ENCODE measurements at places on chromosomes 7 and 10.
A peak's percentile ranks its signal among the peaks of the same experiment; 100 is the strongest.

DNA sequence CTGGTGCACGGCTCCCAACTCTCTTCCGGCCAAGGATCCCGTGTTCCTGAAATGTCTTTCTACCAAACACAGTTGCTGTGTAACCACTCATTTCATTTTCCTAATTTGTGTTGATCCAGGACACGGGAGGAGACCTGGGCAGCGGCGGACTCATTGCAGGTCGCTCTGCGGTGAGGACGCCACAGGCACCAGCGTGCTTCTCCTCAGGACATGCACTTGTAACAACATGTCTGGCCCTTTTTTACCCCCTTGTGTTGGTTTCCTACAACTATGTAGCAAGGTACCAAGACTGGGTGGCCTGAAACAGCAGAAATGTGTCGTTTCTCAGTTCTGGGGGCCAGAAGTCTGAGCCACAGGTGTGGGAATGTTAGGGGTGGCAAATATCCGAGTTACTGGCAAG lies 18.2 kb downstream of the CALML5 start:
- DNase-seq = no peak

GRCh38 chr10:59917922-59918321 lies 11.6 kb upstream of the CCDC6 start:
- no peak for DNase-seq

DNA sequence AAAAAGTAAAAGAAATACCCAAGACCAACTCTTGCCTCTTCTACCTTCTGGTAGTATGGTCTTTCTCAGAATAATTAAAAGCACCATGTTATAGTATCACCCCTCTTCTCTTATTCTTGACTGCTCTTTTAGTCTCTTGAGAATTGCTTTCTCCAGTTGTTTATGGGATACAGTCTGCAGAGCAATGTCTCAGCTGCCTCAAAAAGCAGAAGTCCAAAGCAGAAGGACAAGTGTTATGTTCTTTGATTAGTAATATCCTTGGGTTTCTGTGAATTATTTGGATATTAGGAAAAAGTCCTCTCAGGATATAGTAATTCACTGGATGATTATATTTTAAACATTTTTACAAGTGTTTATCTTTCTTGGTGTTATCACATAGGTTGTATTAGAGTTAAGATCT lies 7.4 kb downstream of the TAS2R41 start:
- DNase-seq = no peak

GRCh38 chr7:17159500-17160037 lies 138.9 kb upstream of the AHR start:
- no peak for DNase-seq

DNA sequence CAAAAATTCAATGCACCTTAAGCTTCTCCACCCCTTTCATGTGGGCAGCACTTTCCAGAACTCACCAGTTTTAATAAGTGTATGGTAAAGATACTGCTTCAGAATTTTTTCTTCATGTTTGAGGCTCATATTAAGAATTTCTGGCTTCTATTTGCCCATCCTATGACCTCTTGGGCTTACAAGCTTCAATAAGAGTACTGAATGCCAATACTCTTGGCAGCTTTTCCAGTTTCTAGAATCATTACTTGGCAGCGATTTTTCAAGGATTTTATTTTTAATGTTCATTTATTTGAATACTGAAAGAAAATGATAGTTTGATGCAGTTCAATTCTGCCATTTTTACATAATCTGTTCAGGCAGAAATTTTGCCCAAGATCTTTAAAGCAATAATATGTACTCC lies 242.1 kb upstream of the KCND2 start:
- no peak for DNase-seq

GRCh38 chr7:138885383-138886147 lies 87.6 kb upstream of the ATP6V0A4 start:
- DNase-seq = no peak

DNA sequence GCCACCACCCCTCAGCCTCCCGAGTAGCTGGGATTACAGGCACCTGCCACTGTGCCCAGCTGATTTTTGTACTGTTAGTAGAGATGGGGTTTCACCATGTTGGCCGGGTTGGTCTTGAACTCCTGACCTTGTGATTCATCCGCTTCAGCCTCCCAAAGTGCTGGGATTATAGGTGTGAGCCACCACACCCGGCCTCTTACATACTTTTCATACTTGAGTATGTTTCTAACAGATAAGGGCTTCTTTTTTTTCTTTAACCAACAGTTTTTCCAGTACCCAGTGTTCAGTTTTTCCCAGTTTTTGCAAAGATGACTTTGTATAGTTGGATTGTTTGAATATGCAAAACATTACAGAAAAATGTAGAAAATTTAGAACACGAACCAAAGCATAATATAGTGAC lies 7.7 kb downstream of the EIF4H start:
- DNase-seq = no peak

DNA sequence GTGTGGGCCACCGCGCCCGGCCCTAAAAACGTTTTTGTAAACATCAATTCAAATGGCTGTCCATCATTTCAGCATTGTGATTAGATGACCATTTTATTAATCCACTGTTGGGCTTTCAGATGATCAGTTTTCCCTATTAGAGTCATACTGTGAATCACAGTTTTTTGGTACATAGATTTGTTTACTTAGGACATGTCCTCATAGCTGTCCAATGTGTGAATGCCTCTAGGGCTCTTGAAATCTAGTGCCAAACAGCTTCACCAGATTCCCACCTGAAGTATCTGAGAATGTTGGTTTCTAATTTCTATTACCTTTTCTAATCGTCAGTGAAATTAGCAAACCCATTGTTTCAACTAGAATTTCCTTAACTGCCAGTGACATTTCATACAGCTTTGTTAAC lies 66.8 kb downstream of the UPF2 start:
- DNase-seq = no peak

DNA sequence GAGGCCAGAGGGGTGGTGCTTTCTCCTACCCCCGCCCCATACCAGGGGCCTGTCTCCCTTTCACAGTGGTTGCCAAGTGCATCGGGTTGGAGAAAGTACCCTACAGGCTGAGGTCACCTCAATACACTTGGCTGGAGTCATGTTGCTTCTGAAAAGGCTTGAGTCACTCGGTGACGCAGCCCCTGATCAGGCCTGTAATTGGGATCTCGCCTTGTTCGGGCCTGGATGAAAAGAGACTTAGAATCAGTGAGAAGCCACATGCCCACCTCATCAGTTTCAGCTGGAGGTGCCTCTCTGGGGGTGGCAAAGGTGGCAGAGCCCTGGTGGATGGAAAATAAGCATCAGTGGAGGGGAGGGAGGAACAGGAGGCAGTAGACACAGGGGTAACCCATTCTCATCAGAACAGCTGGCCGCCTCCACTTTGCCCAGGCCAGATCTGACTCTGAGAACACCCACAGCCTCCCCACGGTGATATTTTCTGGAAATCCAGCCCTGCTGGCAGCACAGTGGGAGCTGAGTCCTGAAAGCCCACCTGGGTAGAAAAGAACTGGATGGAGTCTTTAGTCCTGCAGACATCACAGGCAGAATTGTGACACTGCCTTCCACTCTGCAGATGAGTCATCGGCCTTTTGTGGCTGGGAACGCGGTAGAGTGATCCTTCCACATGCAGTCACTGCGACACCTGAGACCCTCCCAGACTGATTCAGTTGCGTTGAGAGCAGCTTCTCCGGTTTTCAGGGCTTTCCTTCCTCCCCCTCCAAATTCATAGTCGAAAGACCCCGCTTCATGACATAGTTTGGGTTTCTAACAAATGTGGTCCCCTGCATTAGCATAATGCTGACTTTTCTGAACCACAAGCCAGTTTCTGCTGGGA lies 108.0 kb downstream of the GRK5 start:
- peak; percentile 67 for DNase-seq

- DNase-seq = no peak
Observed at GRCh38 chr7:105985672-105986215, 22.7 kb downstream of the CDHR3 start.

- no peak for DNase-seq
Observed at GRCh38 chr7:103142494-103142893, 6.4 kb downstream of the NAPEPLD start.

- DNase-seq = no peak
Observed at GRCh38 chr7:134044682-134045081, 82.5 kb upstream of the LRGUK start.

DNA sequence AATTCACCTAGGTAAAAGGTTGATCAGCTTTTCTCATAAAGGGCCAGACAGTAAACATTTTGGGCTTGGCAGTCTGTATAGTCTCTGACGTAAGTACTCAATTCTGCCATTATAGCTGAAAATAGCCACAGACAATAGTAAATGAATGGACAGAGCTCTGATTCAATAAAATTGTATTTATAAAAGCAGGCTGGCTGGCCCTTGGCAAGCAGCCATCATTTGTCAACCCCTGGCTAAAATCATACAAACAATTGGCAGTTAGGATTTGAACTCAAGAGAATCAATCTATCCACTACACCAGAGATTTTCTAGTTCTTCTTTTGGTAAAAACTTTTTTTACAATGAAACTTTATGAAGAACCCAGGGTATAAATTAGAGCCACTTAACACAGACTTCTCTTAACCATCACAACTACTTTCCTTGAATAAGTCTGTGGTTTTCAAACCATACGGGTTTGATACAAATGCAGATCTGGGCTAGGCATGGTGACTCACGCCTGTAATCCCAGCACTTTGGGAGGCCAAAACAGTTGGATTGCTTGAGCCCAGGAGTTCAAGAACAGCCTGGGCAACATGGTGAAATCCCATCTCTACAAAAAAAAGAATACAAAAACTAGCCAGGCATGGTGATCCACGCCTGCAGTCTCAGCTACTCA lies 124.5 kb downstream of the SLC16A9 start:
- DNase-seq = no peak

GRCh38 chr7:11196143-11196542 lies 222.5 kb downstream of the PHF14 start:
- DNase-seq = no peak

DNA sequence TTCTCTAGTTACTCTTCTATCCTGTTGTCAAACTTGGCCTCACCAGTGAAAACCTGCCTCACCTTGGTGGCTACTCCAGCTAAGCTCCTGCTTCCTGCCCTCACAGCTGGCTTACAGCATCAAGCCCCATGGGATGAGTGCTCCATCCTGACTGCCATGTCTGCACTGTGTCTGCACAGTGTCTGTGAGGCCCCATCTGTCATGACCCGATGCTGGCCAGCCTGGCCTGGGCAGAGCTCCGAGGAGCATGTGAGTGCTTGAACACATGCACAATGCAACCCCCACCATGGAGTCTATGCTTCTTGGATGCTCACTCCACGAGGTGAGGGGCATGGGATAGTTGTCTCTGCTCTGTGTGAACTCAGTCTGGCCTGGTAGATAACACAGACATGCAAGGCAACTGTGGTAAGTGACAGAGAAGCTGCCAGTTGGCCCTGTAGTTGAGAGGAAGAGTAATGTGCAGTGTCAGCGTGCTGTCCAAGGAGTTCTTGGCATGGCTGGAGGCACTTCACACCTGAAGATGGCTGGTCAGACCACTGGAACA lies 207.1 kb upstream of the ZNF32 start:
- DNase-seq = no peak

DNA sequence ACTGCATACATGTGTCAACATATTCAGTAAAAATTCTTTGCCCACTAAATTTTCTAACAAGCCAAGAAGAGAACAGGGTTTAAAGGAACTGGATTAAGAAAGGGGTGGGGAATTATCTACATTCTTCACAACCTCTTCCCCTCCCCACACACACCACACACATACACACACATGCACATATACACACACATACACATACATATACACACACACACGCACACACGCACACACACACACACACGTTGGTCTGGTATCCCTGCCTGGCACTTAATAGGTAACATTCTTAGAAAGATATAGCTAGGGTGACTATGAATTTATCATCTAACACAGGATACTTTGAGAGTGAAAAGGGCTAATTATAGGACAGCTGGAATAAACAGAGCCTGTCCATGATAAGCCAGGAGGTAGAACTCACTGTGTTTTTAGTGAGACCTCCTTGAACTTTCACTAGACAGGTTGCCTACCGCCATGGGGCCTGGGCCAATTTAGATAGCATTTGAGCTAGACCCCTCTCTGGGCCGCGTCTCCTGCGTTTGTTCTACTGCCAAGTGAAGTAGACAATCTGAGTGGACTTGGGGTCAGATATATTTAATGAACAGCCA lies 33.1 kb upstream of the EPC1 start:
- no peak for DNase-seq

DNA sequence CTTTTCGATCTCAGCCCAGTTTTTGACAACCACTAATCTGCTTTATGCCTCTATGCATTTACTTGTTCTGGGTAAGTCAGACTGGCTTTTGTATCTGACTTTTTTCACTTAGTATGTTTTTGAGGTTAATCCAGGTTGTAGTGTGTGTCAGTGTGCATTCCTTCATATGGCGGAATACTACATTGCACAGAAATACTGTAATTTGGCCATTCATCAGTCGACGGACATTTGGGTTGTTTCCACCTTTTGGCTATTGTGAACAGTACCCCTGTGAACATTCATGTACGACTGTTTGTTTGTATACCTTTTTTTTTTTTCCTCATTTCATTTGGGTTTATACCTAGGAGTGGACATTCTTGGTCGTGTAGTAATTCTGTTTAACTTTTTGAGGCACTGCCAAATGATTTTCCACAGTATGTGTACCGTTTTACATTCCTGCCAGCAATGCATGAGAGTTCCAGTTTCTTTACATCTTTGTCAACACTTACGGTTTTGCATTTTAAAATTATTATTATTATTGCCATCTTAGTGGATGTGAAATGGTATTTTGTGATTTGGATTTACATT lies 57.4 kb downstream of the MKLN1 start:
- no peak for DNase-seq

- DNase-seq = no peak
Observed at GRCh38 chr7:4768597-4769569, 6.5 kb upstream of the AP5Z1 start.

- no peak for DNase-seq
Observed at GRCh38 chr10:75403144-75403938, 1.8 kb upstream of the ZNF503 start.

- DNase-seq = no peak
Observed at GRCh38 chr7:48389977-48390376, 218.7 kb downstream of the ABCA13 start.

GRCh38 chr7:6465862-6466261 lies 18.1 kb upstream of the DAGLB start:
- no peak for DNase-seq

GRCh38 chr7:158760936-158761335 lies 56.3 kb upstream of the NCAPG2 start:
- DNase-seq = no peak

- DNase-seq = no peak
Observed at GRCh38 chr7:107847168-107847835, 43.7 kb upstream of the DLD start.

GRCh38 chr7:39909526-39909925 lies 40.5 kb upstream of the CDK13 start:
- DNase-seq = no peak

GRCh38 chr7:2279896-2280295 lies 34.3 kb downstream of the SNX8 start:
- no peak for DNase-seq

GRCh38 chr7:110868458-110868857 lies 222.5 kb upstream of the LRRN3 start:
- DNase-seq = no peak

DNA sequence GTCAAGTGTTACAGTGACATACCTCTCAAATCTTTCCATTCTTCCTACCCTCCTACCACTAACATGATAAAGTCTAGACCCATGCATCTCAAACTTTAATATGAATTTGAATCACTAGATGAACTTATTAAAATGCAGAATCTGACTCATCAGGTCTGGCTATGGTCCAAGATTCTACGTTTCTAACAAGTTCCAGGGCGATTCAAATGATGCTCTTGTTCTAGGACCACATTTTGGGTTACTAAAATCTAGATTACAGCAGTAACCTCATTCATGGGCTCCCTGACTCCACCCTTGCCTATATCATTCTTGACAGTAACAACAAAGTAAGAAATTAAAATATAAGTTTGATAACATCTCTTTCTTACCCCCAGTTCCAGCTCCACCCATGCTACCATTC lies 124.8 kb upstream of the LSM8 start:
- no peak for DNase-seq

- no peak for DNase-seq
Observed at GRCh38 chr10:44986670-44987069, 8.1 kb upstream of the DEPP1 start.
